ENCODE measurements at places on chromosomes 3 and 15.

GRCh38 chr3:14570864-14571263, 30.7 kb upstream of the GRIP2 start:
- DNase-seq: no peak

GRCh38 chr3:127222163-127222562, 29.2 kb downstream of the PRR23E start:
- no peak for DNase-seq

DNA sequence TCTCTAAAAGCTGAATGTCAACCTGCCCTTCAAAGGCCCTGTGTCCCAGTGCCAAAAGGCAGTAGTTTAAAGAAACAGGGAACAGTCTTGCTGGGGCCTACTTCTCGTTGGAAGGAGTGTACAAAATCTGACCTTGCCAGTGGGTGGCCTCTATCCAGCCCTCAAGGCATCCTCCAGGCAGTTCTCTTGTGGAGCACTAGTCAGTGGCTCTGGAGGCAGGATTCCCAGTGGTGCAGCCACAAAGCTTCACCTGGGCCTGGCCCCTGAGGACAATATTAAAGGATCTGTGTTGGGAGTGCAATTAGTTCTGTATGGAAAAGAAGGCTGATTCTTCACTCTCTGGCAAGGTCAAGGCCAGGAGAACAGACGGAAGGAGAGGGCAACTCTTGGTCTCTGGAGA, 237.8 kb upstream of the ADAMTS9 start:
- DNase-seq: no peak

GRCh38 chr3:171790574-171790897, 19.7 kb downstream of the PLD1 start:
- no peak for DNase-seq

DNA sequence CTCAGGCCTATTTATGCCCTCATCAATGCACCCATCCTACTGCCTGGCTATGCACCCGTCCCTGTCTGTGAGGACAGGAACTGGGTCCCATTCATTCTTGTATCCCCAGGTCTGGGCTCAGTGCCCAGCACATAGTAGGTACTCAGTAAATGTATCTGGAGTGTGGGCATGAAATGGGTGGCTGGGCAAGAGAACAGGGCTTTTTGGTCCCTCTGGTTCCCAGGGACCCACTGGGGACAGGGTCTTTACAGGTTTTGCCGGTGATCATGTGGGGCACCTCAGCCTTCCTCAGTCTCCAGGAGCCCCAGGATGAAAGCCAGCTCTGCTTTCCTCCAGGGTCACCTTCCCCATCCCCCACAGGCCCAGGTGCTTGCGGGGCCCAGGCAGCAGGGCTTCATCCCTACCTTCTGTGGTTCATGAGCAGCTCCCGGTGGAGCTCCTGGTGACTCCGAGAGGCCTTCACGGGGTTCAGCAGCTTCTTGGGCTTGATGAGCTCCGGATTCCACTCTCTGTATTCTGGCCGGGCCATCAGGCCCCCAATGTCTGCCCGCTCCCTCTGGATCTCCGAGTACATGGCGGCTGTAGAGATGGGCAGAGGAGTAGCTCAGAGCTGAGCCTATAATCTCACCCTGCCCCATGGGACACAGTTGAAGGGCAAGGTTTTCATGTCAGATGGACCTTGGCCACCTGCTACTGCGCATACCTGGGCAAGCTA, 7.7 kb downstream of the FAM107A start:
- no peak for DNase-seq

DNA sequence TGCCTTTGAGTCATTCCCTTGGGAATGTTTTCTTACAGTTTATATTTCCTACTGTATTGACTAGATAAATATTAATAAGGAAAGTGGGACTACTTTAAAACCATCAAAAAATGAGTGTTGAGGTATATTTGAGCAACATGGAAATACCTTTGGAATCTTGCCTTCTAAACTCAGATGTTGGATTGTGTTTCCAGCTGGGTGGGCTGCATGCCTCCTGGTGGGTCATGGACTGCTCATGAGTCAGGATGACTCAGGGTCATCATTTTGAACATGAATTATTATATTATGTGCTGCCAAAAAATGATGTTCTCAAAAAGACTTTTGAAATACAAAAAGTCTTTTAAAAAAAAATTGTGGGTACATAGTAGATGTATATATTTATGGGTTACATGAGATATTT, 41.1 kb upstream of the APH1B start:
- DNase-seq: no peak

All from CD4-positive, alpha-beta T cell treated with Interleukin-6 at 100 ng/mL for 8 hours (primary cell).